ENCODE measurements at places on chromosomes 5 and 9.
A peak's percentile ranks its signal among the peaks of the same experiment; 100 is the strongest.

DNA sequence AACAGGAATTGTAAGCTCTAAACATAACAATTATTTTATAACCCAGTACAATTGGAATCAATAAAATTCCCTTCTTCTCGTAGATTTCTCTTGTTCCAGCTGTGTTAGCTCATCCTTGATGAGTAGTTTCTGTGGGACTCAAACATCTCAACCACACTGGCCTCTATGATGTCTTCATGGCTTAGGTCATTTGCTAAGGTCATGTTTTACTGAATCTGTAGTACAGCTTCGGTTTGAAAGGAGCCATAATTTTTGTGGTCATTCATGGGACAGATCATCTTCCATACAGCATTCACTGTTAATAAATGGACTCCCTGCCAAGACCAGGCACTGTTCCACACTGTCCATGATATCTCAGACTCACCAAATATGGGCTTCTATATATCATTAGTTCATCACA lies 369.0 kb upstream of the RFX3 start:
- no peak for DNase-seq

DNA sequence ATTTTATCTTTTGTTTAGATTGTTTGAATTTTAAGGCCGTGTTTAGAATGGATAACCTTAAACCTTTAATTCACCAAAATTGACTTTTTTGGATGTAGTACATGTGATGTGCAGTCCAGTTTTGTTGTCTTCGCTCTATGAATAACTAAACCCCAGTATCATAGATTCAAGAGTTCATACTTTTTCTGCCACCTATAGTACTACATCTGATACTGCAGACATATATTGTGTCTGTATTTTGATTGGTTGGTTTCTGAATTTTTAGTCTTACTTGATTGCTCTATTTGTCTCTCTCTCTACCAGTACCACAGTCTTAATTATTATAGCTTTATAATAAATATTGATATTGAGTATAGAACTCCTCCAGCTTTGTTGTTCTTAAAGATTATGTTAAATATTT lies 58.1 kb downstream of the PPIP5K2 start:
- DNase-seq: peak; percentile 5

- no peak for DNase-seq
Observed at GRCh38 chr5:62596691-62597090, 18.1 kb downstream of the LRRC70 start.

DNA sequence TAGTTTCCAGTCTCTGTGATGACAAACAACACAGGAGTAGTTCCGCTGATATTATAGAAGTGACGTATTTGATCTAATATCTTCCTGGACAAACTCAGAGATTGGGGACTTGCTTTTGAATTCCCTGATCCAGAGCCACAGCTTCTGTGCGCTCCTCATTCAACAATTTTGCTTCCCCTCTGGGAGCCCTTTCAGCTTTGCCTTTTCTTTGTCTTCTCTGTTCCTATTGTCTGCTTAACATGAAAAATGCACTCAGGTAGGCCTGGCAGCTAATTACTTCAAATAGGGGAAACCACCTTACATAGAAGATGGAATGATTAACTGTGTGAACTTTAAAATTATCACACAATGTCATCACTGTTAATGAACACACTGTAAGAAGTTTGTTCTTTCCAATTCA lies 192.9 kb downstream of the EPB41L4A start:
- no peak for DNase-seq

DNA sequence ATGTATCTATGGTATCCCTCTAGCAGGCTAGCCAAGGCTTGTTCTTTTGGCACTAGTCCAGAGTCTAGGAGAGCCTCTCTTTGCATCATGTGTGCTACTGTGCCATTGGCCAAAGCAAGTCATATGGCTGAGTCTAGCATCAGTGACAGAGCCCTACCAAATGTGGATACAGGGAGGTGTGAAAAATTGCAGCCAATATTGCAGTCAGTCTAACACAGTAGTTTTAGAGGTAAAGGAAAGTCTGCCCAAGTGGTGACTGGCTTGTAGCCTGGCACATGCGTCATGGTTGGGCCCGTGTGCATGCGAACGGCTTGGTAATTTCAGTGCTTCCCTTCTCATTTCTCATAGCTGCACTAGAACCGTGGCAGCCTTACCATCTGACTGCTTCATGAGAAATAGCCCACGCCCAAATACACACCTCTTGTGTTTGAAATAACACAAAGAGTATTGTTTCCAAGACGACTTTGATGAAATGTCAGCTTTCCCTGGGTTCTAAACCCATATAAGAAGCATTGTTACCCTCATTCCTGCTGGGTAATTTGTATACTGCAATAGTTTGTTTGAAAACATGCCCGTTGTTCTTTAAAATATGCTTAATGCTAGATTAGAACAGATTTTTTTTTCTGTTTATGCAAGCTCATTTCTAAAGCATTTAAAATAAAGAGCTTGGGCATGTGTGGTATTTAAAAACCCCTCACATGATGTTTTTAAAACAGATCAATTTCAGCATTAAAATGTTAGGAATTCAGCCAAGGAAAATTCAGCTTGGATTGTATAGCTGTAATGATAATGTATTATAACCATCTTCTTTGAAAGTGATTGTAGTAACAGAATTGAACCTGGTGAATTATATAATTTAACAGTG lies 113.2 kb downstream of the TLE4 start:
- DNase-seq: no peak

DNA sequence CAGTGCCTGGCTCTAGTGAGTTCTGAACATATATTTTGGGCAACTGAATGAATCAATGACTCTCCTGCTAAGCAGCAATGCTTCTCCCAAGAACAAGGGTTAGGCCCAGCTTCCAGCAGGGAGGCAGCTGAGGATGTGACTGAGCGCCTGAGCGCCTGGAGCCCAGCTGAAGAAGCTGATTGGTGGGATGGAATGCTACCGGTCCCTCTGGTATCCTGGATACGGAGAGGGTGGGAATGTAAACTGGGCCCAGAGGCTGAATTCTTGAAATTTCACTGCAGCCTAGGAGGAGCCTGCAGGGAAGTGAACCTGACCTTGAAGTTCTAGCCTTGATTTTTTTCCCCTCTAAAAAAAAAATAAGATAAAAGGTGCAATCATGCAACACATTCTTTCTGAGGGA lies 43.2 kb downstream of the WWC1 start:
- peak; percentile 85 for DNase-seq

DNA sequence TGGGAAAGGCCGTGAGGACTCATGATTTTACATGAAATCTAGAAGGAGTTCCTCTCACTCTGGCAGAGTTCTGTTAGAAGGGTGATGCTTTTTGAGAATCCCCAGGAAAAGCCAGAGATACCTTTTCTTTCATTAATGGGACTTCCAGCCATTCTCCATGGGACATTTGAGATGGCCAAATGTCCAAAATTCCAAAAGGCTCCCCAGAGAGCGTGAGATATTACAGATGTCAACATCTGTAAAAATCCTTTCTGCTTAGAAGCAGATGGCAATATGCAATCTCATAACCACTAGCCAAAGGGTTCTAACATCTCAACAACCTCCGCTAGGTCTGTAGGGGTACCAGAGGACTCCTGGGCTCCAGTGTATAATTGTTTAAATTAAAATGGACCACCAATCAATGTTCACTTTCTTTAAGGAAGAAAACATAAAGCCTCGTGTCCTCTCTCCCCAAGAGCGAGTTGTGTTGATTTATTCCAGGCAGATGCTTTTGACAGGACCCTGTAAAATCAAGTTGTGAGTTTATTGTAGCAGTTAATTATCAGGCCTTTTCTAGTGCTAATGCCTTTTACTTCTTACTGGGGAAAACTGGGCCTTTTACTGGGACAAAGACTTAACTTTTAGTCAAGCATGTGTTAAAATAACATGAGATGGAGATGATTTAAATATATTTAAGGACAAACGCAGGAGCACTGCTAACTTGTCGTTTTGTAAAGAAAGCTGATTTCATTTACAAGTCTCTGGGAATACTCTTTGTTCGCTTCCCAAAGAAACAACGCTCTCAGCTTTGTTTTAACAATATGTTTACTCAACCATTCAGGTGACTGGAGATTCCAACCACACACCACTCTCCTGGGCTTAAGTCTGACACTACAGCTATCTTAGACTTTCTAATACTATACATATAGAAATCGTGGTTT lies 4.8 kb downstream of the GAS1 start:
- no peak for DNase-seq

GRCh38 chr5:149376711-149377447 lies 2.2 kb downstream of the IL17B start:
- no peak for DNase-seq

- DNase-seq: no peak
Observed at GRCh38 chr5:98556712-98557111, 216.8 kb upstream of the RGMB start.

DNA sequence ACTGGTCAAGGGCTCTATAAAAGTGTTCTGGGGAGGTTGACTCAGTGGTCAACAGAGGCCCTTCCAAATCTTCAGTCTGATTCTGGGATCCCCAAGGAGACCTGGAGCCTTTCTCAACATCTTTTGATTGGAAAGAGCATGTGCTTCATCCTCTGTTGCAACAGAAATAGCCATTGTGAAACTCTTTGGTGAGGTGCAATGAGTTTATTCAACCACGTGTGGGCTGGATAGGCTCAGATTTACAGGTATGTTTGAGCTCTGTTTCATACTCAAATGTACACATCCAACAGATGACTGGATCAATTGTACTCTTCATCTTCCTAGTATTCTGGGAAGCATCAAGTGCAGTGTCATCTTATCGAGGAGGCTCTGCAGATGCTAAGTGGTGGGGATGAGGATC lies 60.5 kb downstream of the CTSL start:
- DNase-seq: no peak

All from ACHN (cell line).